Stimulated activated CD8-positive, alpha-beta memory T cell treated with anti-CD3 and anti-CD28 coated beads, Interleukin-4, amount 100 ng/mL, for 4 hours (primary cell): ENCODE measurements at places on chromosomes 6 and 20.

GRCh38 chr6:97288188-97288587 lies 5.2 kb upstream of the MMS22L start:
- no peak for DNase-seq

DNA sequence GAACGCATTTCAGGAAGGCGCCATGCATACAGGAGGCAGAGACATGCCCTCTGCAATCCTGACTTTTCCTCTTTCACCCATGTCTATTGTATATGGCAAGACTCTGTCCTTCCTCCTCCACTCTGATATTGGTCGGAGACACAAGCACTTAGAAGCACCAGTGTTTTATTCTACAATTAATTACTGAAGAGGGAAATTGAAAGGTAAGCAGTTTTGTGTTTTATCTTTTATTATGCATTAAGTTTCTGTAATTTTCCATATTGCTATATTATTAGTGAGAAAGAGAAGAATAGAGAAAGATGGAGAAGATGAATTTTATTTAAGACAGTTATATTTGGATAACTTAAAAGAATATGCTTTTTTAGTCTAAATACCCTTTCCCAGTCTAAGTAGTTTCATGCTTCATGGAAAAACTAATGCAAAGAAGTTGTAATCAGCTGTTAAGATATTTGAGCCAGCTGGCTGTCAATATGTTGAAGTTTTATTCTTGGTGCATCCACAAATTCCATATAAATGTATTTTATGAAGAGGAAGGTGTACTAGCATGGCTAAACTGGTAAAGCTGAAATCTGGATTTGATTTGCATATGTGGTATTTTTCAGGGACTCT lies 13.6 kb downstream of the ARID1B start:
- DNase-seq: no peak

GRCh38 chr6:170209354-170210025 lies 81.4 kb downstream of the DLL1 start:
- no peak for DNase-seq

DNA sequence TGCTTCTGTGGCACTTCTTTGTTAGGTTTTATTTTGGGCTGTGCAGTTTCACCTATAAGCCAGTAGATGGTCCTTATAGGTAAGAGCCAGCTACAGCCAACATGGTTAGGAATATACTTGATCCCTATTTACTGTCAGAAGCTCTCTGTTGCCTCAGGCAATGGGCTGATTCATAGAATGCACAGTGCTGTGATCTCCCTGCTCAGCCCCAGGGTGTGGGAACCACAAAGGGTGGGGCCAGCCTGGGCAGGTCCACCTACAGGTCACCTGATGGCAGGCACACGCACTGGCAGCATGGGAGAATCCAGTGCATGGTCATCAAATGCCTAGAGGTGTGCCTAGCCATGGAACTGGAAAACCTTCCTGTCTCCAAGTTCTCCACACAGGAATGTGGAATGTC lies 191.9 kb downstream of the MOXD1 start:
- no peak for DNase-seq

DNA sequence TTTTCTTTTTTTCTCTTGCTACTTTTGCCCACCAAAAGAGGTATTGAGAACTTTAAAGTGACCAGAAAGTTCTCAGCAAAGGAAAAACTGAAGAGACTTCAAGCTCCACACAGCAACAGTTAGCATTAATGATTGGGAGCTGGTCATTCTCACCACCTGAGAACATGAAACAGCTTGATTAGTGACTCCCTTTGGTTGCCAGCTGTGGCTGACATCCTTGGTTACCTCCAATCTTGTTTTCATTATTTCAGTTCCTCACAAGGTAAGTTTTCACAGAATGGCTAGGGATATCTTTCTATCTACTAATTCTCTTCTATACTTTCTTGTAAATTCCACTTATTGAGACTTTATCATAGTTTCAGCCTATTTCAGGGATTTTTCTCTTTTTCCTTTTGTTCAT lies 427.9 kb downstream of the QKI start:
- DNase-seq: no peak

DNA sequence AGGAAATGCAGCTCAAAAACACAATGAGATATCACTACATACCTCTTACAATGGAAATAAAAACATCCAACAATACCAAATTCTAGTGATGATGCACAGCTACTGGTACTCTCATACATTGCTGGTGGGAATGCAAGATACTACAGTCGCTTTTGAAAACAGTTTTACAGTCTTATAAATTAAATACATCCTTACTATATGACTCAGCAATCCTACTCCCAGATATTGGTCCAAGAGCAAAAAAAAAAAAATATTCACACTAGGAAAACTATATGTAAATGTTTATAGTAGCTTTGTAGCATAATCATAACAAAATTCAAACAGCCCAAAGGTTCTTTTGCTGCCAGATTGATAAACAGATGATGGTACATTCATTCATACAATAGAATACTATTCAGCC lies 217.4 kb upstream of the FAM83B start:
- no peak for DNase-seq

DNA sequence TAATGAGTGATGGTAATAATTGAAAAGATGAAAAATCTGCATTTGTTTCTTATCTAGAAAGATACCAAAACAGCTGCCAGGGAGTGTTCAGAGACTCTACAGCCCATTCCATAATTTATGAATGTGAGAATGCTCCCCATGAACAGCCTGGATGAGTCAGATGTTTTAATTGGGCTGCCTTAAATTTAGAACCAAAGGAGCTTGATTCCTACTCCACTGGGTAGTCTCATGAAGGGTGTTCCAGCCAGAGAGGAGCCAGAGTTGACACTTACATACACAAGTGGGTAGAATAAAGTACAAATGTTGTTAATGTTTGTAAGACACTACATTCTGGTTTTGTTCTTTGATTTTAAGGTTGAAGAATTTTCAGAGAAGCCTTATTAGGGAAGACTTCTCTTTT lies 158.7 kb upstream of the PRND start:
- no peak for DNase-seq
